ENCODE measurements at places on chromosomes 12 and 14. TPM values are rescaled to one million over a fixed set of nuclear protein-coding genes. Genes with fewer than 3 reads are reported as not detected.
A peak's percentile ranks its signal among the peaks of the same experiment; 100 is the strongest.

The FAM181A gene
- 0.59 TPM for total RNA-seq

DNA sequence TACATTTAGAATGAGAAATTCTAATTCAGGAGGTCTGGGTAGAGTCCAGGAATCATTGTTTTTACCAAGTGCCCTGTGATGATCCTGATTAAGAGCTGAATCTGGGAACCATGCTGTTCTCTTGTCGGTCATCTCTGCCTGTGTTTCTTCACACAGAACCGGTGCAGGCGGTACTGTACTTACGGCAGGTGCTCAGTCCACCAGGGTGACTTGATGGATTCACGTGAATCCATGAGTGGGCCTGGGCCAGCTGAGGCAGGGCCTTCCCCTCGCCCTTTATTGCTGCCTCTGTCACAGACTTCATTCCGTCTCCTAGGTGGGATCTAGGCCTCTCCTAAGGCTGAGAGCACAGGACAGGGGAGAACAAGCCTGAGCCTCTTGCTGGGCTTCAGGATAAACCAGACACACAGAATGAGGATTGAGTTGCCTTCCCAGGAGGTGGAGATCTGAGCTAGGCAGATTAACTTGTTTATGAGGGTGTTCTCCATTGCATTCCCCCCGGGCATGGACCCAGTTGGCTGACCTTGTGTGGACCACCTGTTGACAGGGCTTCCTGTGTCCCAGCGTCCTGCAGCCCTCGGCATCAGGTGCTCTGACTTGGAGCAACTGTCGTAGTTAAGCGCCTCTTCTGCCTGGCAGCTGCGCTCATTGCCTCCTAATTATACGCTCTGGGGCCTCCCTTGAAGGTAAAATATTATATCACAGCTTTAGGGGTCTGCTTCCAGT, 42.1 kb downstream of the B4GALNT3 start:
- H3K36me3 ChIP-seq, result no peaks in the 10 kb centered on the region
- no peaks in the 10 kb centered on the region for H3K27me3 ChIP-seq
- no peak for DNase-seq
- H3K27ac ChIP-seq, result no peak overlapping the region

- H3K4me1 ChIP-seq, result no peaks in the 10 kb centered on the region
- no peak overlapping the region for H3K4me3 ChIP-seq
- DNase-seq, result no peak
Observed at GRCh38 chr14:63638493-63638892, 3.2 kb downstream of the WDR89 start.

- no peak for DNase-seq
- peaks cover 42% of the 10 kb centered on the region for H3K36me3 ChIP-seq
- no peaks in the 10 kb centered on the region for H3K4me1 ChIP-seq
Observed at GRCh38 chr12:104097954-104098353, 33.6 kb downstream of the HCFC2 start.

DNA sequence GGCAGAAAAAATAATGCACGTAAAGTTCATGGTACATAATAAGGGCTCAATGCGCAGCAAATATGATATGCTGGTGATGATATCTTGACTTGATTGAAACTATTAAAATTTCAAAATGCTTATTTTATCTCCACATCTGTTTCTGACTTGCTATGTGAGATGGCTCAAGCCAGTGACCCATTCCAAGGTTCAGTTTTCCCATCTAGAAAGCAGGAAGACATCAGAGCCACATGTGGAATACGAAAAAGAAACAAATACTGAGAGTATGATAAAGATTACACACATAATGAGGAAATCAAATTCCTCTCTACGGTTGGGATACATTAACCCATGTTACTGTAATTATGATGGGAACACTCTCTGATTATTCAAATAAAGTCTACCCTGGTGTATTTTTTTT, 24.0 kb upstream of the TSPAN11 start:
- no peaks in the 10 kb centered on the region for H3K27me3 ChIP-seq
- no peak overlapping the region for H3K4me3 ChIP-seq
- no peaks in the 10 kb centered on the region for H3K4me1 ChIP-seq
- DNase-seq, result no peak
- no peak overlapping the region for H3K27ac ChIP-seq

The CIROP gene
- 0.11 TPM for total RNA-seq

The BDKRB1 gene
- not detected for total RNA-seq

The KLHL33 gene
- total RNA-seq, result 2.0 TPM

DNA sequence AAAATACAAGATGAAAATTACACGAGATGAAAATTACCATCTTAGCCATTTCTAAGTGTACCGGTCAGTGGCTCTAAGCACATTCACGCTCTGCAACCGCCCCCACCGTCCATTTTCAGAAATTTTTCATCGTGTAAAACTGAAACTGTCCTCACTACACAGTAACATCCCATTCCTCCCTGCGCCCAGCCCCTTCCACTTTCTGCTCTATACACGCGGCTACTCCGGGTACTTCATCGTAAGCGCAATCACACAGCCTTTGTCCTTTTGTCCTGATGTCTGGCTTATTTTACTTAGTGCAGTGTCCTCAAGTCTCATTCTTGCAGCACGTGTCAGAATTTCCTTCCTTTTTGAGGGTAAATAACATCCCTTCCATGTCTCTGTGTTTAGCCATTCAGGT, 3.6 kb upstream of the GPR132 start:
- no peak for DNase-seq
- no peaks in the 10 kb centered on the region for H3K27me3 ChIP-seq
- no peak overlapping the region for H3K27ac ChIP-seq
- H3K4me3 ChIP-seq, result no peak overlapping the region
- no peaks in the 10 kb centered on the region for H3K36me3 ChIP-seq

The BTG1 gene
- total RNA-seq, result 21.9 TPM

DNA sequence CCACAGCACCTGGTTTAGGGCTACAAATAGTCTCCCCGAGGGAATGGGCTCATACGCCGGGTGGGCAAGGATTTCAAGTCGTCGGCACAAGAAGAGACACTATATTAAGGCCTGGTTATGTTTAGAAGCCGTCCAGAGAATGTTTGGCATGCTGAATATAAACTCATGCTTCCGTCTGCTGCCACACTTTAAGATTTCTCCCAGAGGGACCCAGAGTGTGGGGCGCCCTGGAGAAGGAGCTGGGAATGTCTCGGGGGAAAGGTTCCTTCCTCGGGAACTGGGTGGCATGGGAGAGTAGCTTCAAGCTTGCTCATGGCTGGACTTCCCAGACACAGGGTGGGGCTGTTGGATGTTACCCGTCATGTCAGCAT, 295.7 kb downstream of the CACNA1C start:
- no peak overlapping the region for H3K4me3 ChIP-seq
- no peak overlapping the region for H3K27ac ChIP-seq
- no peak for DNase-seq
- H3K27me3 ChIP-seq, result no peaks in the 10 kb centered on the region
- no peaks in the 10 kb centered on the region for H3K4me1 ChIP-seq

GRCh38 chr12:12604740-12605139, 6.9 kb upstream of the CREBL2 start:
- H3K4me3 ChIP-seq, result no peak overlapping the region
- H3K27ac ChIP-seq, result no peak overlapping the region
- DNase-seq, result no peak
- no peaks in the 10 kb centered on the region for H3K27me3 ChIP-seq
- H3K4me1 ChIP-seq, result no peaks in the 10 kb centered on the region

The C3AR1 gene
- total RNA-seq, result 2.1 TPM

The ACACB gene
- total RNA-seq, result 115 TPM

- H3K36me3 ChIP-seq, result no peaks in the 10 kb centered on the region
- H3K4me1 ChIP-seq, result no peaks in the 10 kb centered on the region
- H3K27me3 ChIP-seq, result no peaks in the 10 kb centered on the region
- H3K27ac ChIP-seq, result no peak overlapping the region
Observed at GRCh38 chr14:80809663-80810062, 131.9 kb downstream of the CEP128 start.

The GPRC5A gene
- 135 TPM for total RNA-seq

DNA sequence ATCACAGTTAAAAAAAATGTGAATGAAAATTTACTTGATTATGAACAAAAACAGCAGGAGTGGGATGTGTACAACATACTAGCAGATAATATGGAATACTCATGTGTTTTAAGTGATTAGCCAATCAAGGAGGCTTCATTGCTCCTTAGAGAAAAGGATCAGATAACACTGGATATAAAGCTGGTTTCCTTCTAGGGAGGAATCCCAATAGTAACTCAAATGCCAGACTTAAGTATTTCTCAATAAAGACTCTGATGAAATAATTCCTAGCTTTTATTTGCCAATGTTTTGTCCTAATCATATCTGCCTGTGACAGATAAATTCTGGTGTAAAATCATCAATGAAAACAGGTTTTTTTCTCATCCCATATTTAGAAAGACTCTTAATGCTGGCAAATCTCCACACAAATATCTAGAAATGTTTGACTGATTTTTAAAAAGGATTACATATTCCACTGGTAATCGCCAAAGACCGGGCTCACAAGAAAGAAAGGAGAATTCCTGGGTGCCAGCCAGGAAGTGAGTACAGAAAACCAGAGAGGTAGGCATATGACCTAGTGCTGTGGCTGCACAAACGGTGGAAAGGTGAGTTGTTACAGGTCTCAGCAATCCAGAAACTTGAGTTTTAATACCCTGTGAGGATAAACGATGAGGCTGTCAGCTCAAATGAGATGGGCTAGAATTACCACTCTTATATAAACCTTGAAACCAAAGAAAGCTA, 108.6 kb upstream of the TTC7B start:
- H3K27ac ChIP-seq, result no peak overlapping the region
- H3K4me3 ChIP-seq, result no peak overlapping the region
- H3K4me1 ChIP-seq, result peaks cover 3% of the 10 kb centered on the region
- no peaks in the 10 kb centered on the region for H3K36me3 ChIP-seq
- no peaks in the 10 kb centered on the region for H3K27me3 ChIP-seq
- DNase-seq, result peak; percentile 47

DNA sequence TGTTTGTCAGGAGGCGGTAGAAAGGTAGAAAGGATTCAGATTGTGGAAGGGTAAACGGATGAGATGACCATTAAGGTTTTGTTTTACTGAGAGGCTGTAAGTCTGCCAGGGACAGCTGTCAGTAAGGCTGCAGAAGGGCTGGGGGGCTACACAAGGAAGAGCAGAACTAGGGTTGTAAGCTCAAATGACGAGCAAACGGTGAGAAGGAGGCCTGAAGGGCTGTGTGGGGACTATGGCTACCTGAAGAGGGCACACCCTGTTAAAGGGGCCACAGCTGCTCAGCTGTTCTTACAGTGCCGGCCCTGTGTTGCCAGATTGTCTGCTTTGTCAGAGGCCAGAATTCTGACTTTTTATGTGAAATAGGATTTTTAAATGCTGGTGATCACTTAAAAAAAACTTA, 19.1 kb downstream of the VASH1 start:
- H3K27me3 ChIP-seq, result no peaks in the 10 kb centered on the region
- no peak overlapping the region for H3K27ac ChIP-seq
- no peak overlapping the region for H3K4me3 ChIP-seq
- H3K4me1 ChIP-seq, result no peaks in the 10 kb centered on the region
- H3K36me3 ChIP-seq, result peaks cover 11% of the 10 kb centered on the region

- H3K27me3 ChIP-seq, result no peaks in the 10 kb centered on the region
- H3K36me3 ChIP-seq, result no peaks in the 10 kb centered on the region
- no peak overlapping the region for H3K27ac ChIP-seq
- peaks cover 5% of the 10 kb centered on the region for H3K4me1 ChIP-seq
Observed at GRCh38 chr12:10726945-10727344, 3.8 kb upstream of the YBX3 start.

- no peak for DNase-seq
- no peaks in the 10 kb centered on the region for H3K36me3 ChIP-seq
- no peak overlapping the region for H3K4me3 ChIP-seq
- H3K27ac ChIP-seq, result no peak overlapping the region
- H3K4me1 ChIP-seq, result peaks cover 17% of the 10 kb centered on the region
Observed at GRCh38 chr14:96095581-96096476, 56.7 kb downstream of the C14orf132 start.

- no peak overlapping the region for H3K4me3 ChIP-seq
- no peak for DNase-seq
- H3K27ac ChIP-seq, result no peak overlapping the region
- H3K4me1 ChIP-seq, result no peaks in the 10 kb centered on the region
Observed at GRCh38 chr12:82040987-82041743, 282.0 kb upstream of the PPFIA2 start.

DNA sequence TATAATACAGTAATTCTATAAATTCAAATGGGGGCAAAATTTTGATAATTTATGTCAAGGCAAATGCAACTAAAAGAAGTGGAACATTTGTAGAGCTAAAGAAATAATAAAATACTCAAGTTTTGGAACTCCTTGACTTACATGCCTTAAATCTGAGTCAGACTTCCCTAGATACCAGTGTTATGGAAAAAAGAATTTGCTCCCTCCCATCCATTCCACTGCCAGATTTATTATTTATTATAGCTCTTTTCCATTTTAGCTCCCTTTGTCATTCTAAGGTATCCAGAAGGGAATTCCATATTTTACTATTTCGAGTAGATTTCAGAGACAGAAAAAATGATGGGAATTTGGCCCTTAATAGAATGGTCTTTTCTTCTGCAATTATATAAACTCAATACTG, 44.0 kb downstream of the RHOJ start:
- DNase-seq, result no peak
- H3K4me3 ChIP-seq, result no peak overlapping the region
- H3K4me1 ChIP-seq, result no peaks in the 10 kb centered on the region
- no peak overlapping the region for H3K27ac ChIP-seq
- H3K27me3 ChIP-seq, result no peaks in the 10 kb centered on the region

DNA sequence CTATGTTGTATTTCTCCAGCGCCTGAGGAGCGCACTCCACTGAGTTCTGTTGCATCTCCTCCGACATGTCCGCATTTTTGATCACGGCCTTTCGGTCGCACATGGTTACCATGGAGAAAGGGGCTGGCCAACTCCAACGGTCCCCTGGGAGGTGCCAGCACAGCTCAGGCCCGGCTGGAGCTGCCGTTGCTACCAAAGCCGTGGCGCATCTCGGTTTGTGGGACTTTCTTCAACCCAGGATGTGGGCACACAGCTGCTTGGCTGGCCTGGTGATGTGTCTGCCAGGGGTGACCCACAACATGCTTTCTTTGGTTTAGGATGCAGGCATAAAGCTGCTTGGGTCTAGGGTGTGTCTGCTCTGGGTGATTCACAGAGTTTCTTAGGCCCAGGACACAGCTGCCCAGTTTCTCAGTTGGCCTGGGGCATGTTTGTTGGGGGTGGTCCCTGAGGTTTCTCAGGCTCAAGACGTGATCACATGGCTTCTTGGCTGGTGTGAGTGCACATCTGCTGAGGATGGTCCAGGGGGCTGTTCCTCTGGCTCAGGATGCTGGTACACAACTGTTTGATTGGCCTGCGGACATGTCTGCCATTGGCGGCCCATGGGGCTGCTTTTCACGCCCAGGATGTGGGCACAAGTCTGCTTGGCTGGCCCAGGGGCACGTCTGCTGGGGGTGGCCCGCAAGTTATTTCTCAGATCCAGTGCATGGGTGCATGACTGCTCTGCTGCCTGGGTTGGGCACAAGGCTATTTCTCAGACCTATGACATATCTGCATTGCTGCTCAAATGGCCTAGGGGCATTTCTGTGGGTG, 25.9 kb upstream of the GTF2A1 start:
- H3K36me3 ChIP-seq, result no peaks in the 10 kb centered on the region
- no peak overlapping the region for H3K4me3 ChIP-seq
- H3K4me1 ChIP-seq, result peaks cover 4% of the 10 kb centered on the region
- no peaks in the 10 kb centered on the region for H3K27me3 ChIP-seq

GRCh38 chr14:68603533-68604360, 189.1 kb downstream of the ZFP36L1 start:
- H3K27me3 ChIP-seq, result no peaks in the 10 kb centered on the region
- H3K27ac ChIP-seq, result no peak overlapping the region
- peaks cover 18% of the 10 kb centered on the region for H3K4me1 ChIP-seq
- H3K36me3 ChIP-seq, result no peaks in the 10 kb centered on the region
